ENCODE measurements at places on chromosomes 6 and 20. TPM values are rescaled to one million over a fixed set of nuclear protein-coding genes. Genes with fewer than 3 reads are reported as not detected.

FAXC gene
- total RNA-seq, result 1.1 TPM

KHDRBS2 gene
- total RNA-seq, result not detected

DNMT3B gene
- total RNA-seq, result 2.5 TPM

MLN gene
- not detected for total RNA-seq

EZR gene
- 69.8 TPM for total RNA-seq

OPN5 gene
- total RNA-seq, result not detected

PTPRK gene
- total RNA-seq, result 165 TPM

HCRTR2 gene
- total RNA-seq, result not detected

RIPOR3 gene
- 2.4 TPM for total RNA-seq

MTO1 gene
- total RNA-seq, result 40.9 TPM

TP53TG5 gene
- not detected for total RNA-seq

NRSN1 gene
- not detected for total RNA-seq

NOP56 gene
- 91.2 TPM for total RNA-seq

CCN6 gene
- 6.8 TPM for total RNA-seq

FABP7 gene
- not detected for total RNA-seq

GGTLC1 gene
- total RNA-seq, result not detected

MRPS18B gene
- total RNA-seq, result 67.3 TPM

WFDC12 gene
- total RNA-seq, result not detected

KHDC1L gene
- total RNA-seq, result 0.72 TPM

NMBR gene
- not detected for total RNA-seq

RUNX2 gene
- total RNA-seq, result 35.4 TPM

RAET1G gene
- total RNA-seq, result 1.5 TPM

OPRL1 gene
- total RNA-seq, result 0.59 TPM

MEI4 gene
- not detected for total RNA-seq

HLA-DMA gene
- 20.0 TPM for total RNA-seq

HMGCLL1 gene
- 0.36 TPM for total RNA-seq

C20orf202 gene
- total RNA-seq, result not detected

MAP3K5 gene
- total RNA-seq, result 7.4 TPM

DDX43 gene
- total RNA-seq, result 5.0 TPM

APCDD1L gene
- 16.5 TPM for total RNA-seq

FOXP4 gene
- 3.3 TPM for total RNA-seq

CD24 gene
- total RNA-seq, result 3.3 TPM

SPATS1 gene
- not detected for total RNA-seq
